Activated CD4-positive, CD25-positive, alpha-beta regulatory T cell (primary cell): ENCODE measurements at places on chromosomes 13 and 19.

- no peak for DNase-seq
Measured at GRCh38 chr13:108315273-108315672, 45.8 kb downstream of the TNFSF13B start.

DNA sequence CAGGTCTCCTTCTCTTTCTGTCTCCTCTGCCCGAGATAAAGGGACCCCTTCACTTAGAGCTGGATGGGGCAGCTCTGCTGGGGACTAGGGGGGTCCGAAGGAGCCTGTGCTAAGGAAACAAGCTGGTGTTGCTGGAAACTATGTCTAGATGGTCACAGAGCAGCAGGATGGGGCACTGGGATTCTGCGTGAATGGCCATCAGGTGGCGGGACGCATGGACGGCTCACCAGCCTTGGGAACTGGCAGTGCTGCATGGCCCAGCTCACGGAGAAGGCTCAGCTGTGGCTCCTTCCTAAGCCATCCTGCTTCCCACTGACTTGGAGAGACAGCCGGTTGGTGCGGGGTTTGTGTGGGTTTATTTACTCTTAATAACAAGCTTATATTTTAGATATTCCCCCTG is 411.8 kb downstream of the ZNF536 start:
- DNase-seq, result no peak

DNA sequence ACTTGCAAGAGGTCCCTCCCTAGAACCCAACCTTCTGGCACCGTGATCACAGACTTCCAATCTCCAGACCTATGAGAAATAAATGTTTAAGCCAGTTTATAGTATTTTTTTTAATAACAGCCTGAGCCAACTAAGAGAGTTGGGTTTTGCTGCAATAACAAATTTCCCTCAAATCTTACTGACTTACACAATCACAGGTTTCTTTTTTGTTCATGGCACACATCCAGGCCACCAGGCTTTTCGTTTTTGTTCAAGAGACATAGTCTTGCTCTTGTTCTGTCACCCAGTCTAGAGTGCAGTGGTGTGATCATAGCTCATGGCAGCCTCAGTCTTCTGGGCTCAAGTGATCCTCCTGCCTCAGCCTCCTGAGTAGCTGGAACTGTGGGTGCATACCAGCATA is 2.0 kb upstream of the SELENOV start:
- DNase-seq, result no peak

GRCh38 chr13:66659701-66660467 is 570.3 kb downstream of the PCDH9 start:
- DNase-seq, result no peak

- no peak for DNase-seq
Measured at GRCh38 chr19:6044056-6044805, 66.1 kb downstream of the RFX2 start.
